ENCODE measurements at places on chromosomes 11 and 22.

DNA sequence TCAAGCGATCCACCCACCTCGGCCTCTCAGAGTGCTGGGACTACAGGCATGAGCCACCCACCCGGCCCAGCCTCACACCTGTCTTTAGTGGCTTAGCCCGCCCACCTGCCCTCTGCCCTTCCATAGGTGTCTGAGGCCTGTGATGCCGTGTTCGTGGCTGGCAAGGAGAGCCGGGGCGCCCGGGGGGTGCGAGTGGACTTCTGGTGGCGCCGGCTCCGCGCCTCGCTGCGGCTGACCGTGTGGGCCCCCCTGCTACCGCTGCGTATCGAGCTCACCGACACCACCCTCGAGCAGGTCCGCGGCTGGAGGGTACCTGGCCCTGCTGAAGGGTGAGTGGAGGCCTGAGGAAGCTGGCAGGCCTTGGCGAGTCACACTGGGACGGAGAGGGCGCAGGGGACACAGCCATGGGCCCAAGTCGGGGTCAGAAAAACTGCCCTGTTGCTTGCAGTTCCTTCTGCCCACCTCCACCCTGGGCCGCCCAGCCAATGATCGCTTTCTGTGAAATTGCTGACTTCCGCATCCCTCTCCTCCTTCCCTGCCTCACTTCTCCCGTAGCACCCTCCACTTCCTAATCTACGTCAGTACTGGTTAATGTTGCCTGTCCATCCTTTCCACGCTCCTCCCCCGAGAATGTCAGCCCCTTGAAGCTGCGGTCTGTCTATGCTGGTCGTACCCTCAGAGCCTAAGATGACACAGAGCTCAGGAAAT lies 9.3 kb downstream of the TMEM132A start:
- DNase-seq: no peak

DNA sequence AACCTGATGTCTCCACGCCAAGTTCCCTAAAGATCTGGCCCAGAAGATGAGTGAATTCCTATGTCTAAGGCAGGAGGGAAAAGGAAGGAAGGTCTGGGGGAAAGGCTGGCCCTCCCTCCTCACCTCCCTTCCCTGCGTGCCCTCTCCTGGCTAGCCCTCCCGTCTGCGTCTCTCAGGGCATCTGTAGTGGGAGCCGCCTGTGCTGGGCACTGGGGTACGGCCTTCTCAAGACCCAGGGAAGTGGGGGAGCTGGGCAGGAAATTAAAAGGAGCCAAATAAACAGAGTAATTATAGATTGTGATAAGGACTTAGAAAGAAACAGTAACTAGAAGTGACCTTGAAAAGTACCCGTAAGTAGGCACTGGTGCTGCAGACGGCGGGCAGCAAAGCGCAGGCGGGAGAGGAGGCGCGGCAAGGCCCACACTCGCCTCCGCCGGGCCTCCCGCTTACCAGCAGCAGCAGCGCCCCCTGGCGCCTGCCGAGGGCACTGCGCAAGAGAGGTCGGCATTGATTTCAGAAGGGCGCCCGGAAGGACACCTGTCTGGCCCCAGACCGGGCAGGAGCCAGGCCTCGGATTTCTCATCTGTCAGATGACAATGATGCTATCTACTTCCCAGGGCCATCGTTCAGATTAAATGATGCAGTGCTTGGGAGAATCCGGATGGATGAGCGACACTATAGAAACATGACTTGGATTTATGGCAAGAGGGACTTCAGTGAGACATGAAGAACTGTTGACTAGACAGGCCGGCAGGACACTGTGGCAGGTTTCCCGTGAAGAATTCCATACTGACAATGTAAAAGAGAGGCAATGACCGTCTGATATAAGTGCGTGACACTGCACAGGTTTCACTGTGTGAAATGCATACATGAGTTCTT lies 7.3 kb downstream of the KCNJ1 start:
- no peak for DNase-seq

DNA sequence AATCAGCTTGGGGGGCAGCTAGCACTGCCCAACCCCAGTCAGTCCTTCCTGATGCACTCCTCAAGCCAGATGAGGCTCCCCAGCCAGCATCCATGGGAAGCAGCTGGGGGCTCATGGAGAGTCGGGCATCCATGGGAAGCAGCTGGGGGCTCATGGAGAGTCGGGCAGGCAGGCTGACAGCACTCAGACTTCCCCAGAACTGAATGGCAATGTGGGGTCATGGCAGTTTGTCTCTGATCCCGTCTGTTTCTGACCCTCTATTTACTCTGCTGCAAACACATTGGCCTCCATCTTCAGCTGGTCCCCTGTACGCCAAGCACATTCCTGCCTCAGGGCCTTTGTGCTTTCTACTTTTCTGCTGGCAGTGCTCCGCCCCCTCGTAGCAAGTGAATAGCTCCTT lies 314.8 kb downstream of the NTM start:
- DNase-seq: no peak

GRCh38 chr11:46290598-46291309 lies 13.3 kb downstream of the CREB3L1 start:
- DNase-seq: no peak

GRCh38 chr11:133164986-133165385 lies 367.3 kb downstream of the OPCML start:
- DNase-seq: no peak

DNA sequence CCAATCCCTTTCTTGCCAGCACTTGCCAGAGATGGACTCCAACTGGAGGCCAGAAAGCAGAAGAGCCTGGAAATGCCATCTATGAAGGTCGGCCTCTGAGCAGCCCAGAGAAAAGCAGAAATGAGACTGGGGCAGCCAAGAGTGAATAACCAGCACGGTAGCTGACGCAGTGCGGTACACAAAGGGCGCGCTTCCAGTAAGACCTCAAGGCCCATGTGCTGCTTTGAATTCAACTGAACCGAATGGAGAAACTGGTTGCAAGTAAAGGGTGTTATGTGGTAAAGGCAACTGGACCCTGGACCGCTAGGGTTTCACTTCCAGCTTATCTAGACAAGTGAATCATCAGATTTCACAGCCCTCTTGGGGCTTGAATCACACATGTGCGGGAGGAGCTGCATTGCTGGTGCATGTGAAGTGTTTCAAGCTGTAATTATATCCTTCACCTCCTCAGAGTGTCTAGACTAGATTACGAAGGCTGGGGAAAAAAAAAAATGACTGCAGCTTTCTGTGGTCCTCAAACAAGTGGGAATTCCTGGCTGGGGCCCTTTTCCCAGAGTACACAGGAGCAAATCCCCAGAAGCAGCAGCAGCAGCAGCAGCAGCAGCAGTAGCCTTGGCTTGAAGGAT lies 128.9 kb downstream of the CCDC34 start:
- DNase-seq: peak; percentile 49

DNA sequence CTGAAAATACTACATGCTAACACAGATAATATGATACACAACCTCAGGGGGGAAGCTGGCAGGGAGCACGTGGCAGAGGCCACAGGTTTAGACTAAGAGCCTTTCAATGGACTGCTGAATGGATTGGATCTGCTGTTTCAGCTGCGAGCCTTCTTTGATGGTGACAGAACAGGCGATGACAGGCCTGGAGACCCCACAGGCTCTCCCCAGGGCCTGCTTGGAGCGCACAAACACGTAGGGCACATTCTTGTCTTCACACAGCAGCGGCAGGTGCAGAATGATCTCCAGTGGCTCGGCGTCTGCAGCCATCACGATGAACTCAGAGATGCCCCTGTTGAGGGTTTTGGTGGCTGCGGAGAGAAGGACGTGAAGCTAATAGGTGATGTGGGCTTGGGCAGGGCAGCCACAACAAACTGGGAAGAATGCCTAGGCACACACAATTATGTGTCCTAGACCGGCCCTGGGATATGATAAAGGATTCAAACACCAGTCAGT lies 13.8 kb downstream of the SNU13 start:
- no peak for DNase-seq

- no peak for DNase-seq
These were observed 2.3 kb upstream of the ANO1 start for GRCh38 chr11:70075836-70076235.

DNA sequence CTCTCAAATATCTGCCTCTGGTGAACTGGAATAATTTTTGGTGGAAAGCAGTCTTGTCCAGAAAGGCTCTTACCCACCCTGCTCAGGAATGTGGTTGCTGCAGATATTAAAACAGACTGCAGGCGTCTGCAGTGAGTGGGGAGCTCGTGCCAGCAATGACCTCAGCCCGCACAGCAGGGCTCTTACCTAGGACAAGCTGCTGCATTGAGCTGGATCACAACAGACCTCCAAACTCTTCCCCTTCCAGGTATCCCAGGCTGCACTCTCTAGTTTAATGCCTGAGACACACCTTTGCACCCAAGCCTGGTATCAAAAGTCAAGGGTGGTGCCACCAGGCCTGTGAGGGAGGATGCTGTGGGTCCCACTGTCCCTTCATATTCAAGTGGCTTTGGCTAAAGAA lies 69.7 kb upstream of the CDON start:
- DNase-seq: peak; percentile 85

- DNase-seq: no peak
These were observed 17.9 kb downstream of the APLNR start for GRCh38 chr11:57219021-57219627.

- no peak for DNase-seq
These were observed 90.2 kb downstream of the SCN3B start for GRCh38 chr11:123564221-123564620.

DNA sequence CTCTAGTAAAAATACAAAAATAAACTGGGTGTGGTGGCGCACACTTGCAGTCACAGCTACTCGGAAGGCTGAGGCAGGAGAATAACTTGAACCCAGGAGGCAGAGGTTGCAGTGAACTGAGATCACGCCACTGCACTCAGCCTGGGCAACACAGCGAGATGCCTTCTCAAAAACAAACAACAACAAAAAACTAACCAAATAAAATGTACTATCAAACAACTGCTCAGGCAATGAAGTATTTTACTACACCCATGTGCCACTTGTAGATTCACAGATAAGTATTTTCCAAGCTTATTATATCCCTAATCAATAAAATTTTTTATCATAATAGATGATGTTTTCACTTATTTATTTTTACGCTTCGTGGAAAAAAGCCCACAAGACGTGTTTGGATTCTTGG lies 924 bp downstream of the C11orf65 start:
- DNase-seq: no peak

- DNase-seq: no peak
These were observed 1475.5 kb upstream of the TENM4 start for GRCh38 chr11:80916173-80916798.

DNA sequence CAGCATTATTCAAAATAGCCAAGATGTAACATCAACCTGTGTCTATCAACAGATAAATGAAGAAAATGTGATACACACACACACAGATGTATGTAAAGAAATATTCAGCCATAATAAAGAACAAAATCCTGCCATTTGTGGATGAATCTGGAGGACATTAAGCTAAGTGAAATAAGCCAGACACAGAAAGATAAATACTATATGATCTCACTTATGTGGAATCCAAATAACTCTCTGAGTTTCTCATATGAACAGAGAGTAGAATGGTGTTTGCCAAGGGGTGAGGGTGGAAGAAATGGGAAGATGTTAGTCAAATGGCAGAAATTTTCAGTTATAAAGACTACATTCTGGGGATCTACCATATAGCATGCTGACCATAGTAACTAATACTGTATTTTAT lies 224.2 kb downstream of the GUCY1A2 start:
- no peak for DNase-seq

GRCh38 chr11:132006884-132007580 lies 636.6 kb downstream of the NTM start:
- DNase-seq: no peak

- no peak for DNase-seq
These were observed 2.1 kb downstream of the CRYBB3 start for GRCh38 chr22:25201557-25202273.

DNA sequence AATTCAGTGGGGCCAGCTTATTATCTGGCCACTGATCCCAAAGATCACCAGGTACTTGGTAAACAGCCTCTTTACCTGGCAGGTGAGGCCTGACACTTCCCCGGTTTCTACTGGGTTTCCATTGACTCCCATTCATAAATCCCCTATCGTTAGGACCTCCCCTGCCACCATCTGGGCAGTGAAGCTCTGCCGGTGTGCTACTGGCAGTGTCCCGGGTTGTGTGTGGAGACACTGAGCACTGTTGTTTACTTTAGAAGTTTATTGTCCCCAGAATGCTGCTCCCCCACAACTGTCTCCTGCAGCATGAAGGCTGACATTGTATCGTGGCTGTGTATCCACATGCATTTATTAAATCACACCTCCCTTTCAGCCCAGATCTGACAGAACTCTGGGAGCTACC lies 142.7 kb downstream of the WNT7B start:
- DNase-seq: no peak

DNA sequence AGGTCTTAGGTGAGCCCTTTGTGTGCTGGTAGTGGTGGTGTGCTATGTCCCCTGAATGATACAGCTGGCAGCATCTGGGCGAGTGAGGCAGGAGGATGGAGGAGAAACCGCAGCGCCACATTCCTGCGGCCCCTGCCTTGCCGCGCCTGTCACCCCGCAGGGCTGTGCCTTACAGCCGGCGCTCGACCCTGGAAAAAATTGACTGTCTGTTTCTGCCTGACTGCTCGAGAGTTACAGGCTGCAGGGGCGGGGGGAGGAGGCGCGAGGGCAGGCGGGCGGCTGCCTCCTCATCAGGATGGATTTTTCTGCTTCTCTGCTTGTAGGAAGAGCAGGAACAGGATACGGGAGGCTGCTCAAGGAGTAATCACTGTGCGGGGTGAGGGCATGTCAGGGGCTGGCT lies 443.4 kb downstream of the MIAT start:
- no peak for DNase-seq

DNA sequence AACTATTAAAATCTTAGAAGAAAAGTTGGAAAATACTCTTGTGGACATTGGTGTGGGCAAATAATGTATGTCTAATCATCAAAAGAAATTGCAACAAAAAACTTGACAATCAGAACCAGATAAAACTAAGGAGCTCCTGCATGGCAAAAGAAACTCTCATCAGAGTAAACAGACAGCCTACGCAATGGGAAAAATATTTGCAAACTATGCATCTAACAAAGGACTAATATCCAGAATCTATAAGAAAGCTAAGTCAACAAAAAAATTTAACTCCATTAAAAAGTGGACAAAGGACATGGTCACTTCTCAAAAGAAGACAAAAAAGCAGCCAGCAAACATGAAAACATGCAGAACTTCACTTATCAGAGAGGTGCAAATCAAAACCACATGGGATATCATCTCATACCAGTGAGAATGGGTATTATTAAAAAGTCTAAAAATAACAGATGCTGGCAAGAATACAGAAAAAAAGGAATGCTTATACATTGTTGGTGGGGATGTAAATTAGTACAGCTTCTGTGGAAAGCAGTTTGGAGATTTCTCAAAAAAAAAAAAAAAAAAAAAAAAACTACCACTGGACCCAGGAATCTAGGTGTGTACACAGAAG lies 99.7 kb upstream of the TOP3B start:
- DNase-seq: no peak

- no peak for DNase-seq
These were observed 643 bp downstream of the TIGD3 start for GRCh38 chr11:65355013-65355775.

DNA sequence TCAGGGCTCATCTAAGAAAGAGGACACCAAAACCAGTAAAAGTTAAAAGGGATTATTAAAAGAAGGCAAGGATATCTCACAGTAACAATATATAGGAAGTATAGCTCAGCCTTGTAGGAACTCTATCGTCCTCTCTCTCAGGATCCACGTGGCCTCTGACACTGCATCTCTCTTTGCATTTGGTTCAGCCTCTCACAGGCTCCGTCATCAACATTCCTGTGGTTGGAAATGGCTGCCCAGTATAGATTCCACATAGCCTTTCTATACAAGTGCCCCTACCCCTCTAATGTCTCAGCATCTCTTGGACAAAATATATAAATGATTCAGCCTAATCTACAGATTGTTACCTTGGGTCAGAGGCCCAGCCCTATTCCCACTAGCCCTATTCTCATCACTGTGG lies 101.3 kb upstream of the DBX1 start:
- DNase-seq: no peak

- DNase-seq: no peak
These were observed 16.5 kb downstream of the ZBTB16 start for GRCh38 chr11:114075891-114076441.

- no peak for DNase-seq
These were observed 367.6 kb upstream of the DDI1 start for GRCh38 chr11:103668859-103669258.

Measured in cerebellar nuclear complex (tissue), 1 donor.